ENCODE measurements at places on chromosomes 11 and 22. TPM values are rescaled to one million over a fixed set of nuclear protein-coding genes. Genes with fewer than 3 reads are reported as not detected.

The OR51T1 gene
- not detected for total RNA-seq

GRCh38 chr22:48808038-48808960 lies 1019.4 kb downstream of the BRD1 start:
- no peaks in the 10 kb centered on the region for H3K36me3 ChIP-seq
- H3K4me1 ChIP-seq: no peaks in the 10 kb centered on the region
- no peak overlapping the region for H3K4me3 ChIP-seq
- no peaks in the 10 kb centered on the region for H3K27me3 ChIP-seq

The SLN gene
- not detected for total RNA-seq

DNA sequence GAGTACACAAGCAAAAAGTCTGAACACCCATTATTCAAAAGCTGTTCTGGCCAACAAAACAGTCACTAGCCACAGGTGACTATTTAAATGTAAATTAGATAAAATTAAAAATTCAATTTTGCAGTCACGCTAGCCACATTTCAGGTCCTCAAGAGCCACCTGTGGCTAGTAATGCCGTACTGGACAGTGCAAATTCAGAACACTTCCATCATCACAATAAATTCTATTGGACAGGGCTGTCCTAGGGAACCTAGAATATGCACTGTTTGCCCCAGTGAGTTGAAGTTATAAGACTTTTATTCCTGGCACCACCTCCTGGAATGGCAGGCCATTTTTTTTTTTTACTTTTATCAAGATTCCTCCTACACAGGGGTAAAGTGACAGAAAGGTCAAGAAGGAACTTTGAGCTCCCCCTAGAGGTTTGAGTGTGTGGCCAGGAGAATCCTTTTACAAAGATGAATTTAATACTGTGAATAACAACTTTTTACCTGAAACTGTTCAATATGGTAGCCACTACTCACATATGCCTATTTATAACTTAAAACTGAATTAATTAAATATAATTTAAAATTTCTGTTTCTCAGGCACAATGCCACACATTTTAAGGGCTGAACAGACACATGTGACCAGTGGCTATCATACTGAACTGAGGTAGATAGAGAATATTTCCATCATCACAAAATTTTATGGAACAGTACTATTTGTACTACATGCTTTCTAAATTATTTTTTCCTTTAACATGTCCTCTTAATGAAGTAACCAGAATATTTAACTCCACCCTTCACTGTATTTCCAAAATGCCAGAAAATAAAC lies 6.5 kb downstream of the MSANTD2 start:
- no peak overlapping the region for H3K4me3 ChIP-seq
- H3K27ac ChIP-seq: no peak overlapping the region
- H3K4me1 ChIP-seq: peaks cover 13% of the 10 kb centered on the region
- DNase-seq: peak; percentile 33
- H3K36me3 ChIP-seq: no peaks in the 10 kb centered on the region

DNA sequence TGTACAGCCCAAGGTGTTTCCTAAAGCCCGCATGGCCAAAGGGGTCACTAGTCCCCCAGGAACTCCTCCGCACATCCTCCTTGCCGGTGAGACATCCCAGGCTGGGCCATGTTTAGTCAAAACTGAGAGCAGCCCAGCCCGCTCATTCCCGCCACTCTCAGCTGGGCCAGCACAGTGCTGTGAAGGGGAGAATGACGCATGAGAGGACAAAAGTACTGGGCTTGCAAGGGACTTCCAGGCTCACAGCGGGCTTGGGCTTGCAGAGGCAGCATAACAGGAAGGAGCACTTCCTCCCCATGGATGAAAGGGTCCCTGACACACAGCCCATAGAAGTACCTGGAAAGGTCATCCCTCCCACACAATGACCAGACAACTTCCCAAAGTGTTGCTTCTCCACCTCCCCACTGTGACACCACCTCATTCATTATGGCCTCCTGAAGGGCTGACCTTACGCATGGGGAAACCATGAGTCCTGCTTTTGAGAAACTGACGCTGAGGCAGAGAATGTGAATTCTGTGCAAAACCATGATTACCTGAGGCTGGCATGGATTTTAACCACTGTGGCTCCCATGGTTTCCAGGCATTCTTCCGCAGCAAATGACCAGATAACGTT lies 19.1 kb downstream of the ETS1 start:
- no peak overlapping the region for H3K4me3 ChIP-seq
- H3K27ac ChIP-seq: no peak overlapping the region
- no peak for DNase-seq
- no peaks in the 10 kb centered on the region for H3K36me3 ChIP-seq
- peaks cover 9% of the 10 kb centered on the region for H3K4me1 ChIP-seq

DNA sequence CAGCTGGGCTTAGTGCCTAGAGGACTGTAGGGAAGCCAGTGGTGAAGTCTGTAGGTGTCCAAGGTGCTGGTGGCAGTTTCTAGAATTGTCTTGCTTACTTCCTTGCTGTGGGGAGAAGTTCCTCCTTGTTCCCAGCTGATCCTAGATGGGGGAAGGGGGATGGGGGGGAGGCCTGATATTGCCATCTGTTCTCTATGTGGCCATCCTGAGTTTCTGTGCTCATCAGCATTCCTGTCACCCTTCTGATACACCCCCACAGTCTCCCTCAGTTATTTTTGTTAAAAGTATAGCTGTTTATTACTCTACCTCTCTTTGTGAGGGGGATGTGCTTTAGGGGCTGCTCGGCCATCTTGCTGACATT lies 36.5 kb downstream of the MADD start:
- H3K4me1 ChIP-seq: no peaks in the 10 kb centered on the region
- no peak for DNase-seq
- no peak overlapping the region for H3K4me3 ChIP-seq
- H3K27ac ChIP-seq: no peak overlapping the region
- no peaks in the 10 kb centered on the region for H3K27me3 ChIP-seq

- no peak for DNase-seq
- peaks cover 10% of the 10 kb centered on the region for H3K4me1 ChIP-seq
- no peak overlapping the region for H3K27ac ChIP-seq
- peaks cover 5% of the 10 kb centered on the region for H3K36me3 ChIP-seq
- no peaks in the 10 kb centered on the region for H3K27me3 ChIP-seq
Measured at GRCh38 chr11:72084965-72085364, 4.3 kb downstream of the LRRC51 start.

DNA sequence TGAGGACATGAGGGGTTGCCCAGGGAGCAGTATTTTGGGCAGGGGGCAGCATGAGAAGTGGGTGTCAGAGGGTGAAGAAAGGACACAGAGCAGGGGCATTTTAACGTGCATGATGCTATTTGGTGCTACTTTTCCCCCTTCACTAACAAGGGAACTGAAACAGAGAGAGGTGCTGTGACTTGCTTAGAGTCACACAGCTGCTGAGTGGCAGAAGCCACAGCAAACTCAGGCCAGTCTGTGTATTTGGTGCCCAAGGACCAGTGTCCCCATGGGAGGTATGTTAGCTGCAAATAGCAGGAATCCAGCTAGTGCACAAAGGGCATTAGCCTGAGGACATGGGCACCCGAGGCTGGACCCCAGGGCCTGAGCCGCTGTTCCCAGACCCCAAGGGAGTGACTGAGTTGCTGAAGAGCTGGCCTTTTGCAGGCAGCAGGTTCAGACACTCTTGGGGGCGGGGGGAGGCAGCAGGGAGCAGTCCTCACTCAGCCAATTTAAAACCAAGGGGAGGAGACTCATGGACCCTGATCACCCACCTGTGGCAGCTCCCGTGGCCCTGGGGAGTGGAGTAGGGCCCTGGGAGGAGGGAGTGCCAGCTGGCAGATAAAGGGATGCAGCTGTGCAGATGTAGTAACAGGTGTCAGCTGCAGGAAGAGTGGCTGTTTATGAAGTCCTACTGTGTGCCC lies 14.6 kb downstream of the PARVG start:
- peaks cover 35% of the 10 kb centered on the region for H3K4me1 ChIP-seq
- H3K4me3 ChIP-seq: no peak overlapping the region
- peaks cover 20% of the 10 kb centered on the region for H3K36me3 ChIP-seq
- H3K27ac ChIP-seq: no peak overlapping the region

DNA sequence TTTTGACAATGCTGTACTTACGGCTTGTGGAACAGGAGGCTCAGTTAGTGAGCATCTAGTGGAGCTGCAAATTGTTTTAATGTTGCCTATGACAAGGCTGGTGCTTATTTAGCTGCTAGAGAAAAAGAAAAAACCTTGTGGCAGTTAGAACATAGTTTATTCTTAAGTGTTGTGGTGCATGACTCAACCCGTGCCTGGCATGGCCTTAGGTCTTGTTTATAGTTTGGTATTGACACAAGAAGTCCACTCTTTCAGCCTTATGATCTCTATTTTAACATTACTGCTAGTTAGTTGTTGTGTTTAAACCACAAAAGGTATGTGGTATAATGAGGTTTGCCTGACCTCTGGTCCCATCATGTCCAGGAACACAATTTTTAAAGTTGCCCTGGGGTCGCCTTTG lies 744.6 kb downstream of the FAM181B start:
- no peaks in the 10 kb centered on the region for H3K36me3 ChIP-seq
- no peak for DNase-seq
- H3K27me3 ChIP-seq: no peaks in the 10 kb centered on the region
- no peaks in the 10 kb centered on the region for H3K4me1 ChIP-seq
- no peak overlapping the region for H3K4me3 ChIP-seq
- H3K27ac ChIP-seq: no peak overlapping the region

The RAG1 gene
- 0.27 TPM for total RNA-seq

GRCh38 chr11:83571302-83571701 lies 285.1 kb upstream of the CCDC90B start:
- no peaks in the 10 kb centered on the region for H3K27me3 ChIP-seq
- no peak overlapping the region for H3K27ac ChIP-seq

GRCh38 chr22:17928391-17928790 lies 96.0 kb downstream of the MICAL3 start:
- no peak overlapping the region for H3K4me3 ChIP-seq
- no peak for DNase-seq
- H3K27ac ChIP-seq: no peak overlapping the region
- H3K27me3 ChIP-seq: no peaks in the 10 kb centered on the region

GRCh38 chr11:2813968-2814367 lies 71.6 kb downstream of the CDKN1C start:
- H3K4me1 ChIP-seq: no peaks in the 10 kb centered on the region
- H3K27me3 ChIP-seq: no peaks in the 10 kb centered on the region
- no peak for DNase-seq
- no peaks in the 10 kb centered on the region for H3K36me3 ChIP-seq
- no peak overlapping the region for H3K27ac ChIP-seq

DNA sequence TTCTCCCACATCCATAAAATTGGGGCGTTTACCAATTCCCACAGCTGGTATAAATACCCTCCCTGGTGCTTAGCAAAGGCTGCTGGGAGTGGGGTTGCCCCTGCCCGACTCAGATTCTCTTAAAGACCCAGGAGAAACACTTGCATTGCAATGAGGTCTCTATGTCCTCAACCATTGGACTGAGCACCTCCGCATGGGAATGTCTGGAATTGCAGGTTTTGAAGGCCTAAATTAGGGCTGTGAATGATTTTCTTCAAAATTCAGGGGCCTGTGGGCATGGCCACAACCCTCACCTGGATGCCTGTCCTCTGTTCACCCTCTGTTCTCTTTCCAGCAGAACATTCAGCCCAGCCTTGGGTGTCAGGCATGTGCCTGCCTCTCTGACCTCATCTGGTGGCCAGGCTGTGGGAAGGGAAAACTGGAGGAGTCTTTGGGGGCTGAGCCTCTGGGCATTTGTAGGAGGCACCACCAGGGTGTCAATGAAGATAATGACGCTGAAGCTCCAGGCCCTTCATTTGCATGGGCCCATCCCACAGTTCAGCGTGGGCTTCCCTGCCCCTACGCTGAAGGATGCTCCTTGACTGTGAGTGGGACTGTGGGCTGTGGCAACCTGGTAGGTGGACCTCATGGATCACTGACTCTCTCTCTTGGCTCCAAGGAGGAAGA lies 52.7 kb upstream of the MYEOV start:
- H3K4me1 ChIP-seq: peaks cover 12% of the 10 kb centered on the region
- H3K36me3 ChIP-seq: no peaks in the 10 kb centered on the region
- no peak overlapping the region for H3K27ac ChIP-seq
- no peak overlapping the region for H3K4me3 ChIP-seq
- DNase-seq: no peak

- H3K27ac ChIP-seq: no peak overlapping the region
- H3K4me1 ChIP-seq: peaks cover 13% of the 10 kb centered on the region
- H3K36me3 ChIP-seq: peaks cover 25% of the 10 kb centered on the region
- H3K4me3 ChIP-seq: no peak overlapping the region
Measured at GRCh38 chr11:74822170-74822569, 73.5 kb downstream of the RNF169 start.

GRCh38 chr11:72229925-72230763 lies 5.6 kb downstream of the INPPL1 start:
- peaks cover 8% of the 10 kb centered on the region for H3K4me1 ChIP-seq
- no peak for DNase-seq
- no peak overlapping the region for H3K4me3 ChIP-seq
- H3K36me3 ChIP-seq: peaks cover 44% of the 10 kb centered on the region
- no peaks in the 10 kb centered on the region for H3K27me3 ChIP-seq
- H3K27ac ChIP-seq: no peak overlapping the region

DNA sequence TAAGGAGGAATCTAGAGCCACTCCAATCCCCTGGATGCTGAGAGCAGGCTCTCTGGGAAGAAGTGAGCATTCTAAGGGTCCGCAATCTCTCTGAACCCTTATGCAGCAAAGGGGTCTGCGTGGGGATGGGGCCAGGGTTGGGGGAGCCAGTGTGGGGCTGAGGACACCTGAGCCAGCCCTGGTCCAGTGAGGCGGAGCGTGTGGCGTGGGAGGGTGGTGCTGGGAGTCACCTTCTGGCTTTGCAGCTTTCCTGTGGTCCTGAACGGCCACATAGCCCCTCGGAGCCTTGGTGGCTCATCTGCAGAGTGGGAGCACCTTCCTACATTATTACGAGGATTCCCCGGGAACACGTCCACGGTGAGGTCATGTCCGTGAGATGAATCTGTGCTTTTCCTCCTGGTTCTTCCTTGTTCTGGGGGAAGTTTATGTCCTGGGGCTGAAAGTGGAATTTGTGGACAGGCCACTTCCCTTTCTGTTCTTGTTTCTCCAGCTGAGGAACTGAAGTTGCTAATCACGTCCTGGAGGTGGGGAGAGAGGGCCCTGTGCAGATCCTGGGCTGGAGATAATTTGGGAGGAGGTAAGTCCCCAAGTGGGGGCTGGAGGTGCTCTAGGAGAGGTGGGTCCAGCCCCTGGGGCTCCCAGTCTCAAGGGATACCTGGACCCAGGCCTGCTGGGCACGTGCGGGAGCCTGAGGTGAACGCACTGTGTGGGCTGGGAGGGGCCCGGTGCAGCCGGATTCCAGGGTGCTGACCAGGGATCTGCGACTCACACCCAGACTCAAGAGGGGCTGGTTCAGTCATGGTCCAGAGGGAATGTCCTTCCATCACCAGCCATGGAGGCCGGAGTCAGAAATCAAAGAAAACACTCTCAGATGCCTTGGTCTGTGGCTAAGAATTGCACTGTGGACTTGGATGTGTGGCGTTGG lies 6.1 kb downstream of the MRGPRE start:
- no peak overlapping the region for H3K27ac ChIP-seq
- no peaks in the 10 kb centered on the region for H3K36me3 ChIP-seq
- DNase-seq: no peak
- H3K4me3 ChIP-seq: no peak overlapping the region
- no peaks in the 10 kb centered on the region for H3K27me3 ChIP-seq
- H3K4me1 ChIP-seq: no peaks in the 10 kb centered on the region

Measured in CD8-positive, alpha-beta memory T cell (primary cell).